Hematopoietic multipotent progenitor cell (in vitro differentiated cells): ENCODE measurements at places on chromosomes 13 and 19. TPM values are rescaled to one million over a fixed set of nuclear protein-coding genes. Genes with fewer than 3 reads are reported as not detected.

The CNN1 gene
- total RNA-seq, result under 0.01 TPM

The FLT1 gene
- 0.54 TPM for total RNA-seq

The KIR2DL1 gene
- total RNA-seq, result not detected

The CEACAM8 gene
- 0.27 TPM for total RNA-seq

The LHB gene
- not detected for total RNA-seq

The C5AR1 gene
- 0.81 TPM for total RNA-seq

The IL12RB1 gene
- 7.5 TPM for total RNA-seq

The UPK1A gene
- not detected for total RNA-seq

The DIRAS1 gene
- total RNA-seq, result 7.3 TPM

The OSCAR gene
- 0.54 TPM for total RNA-seq

The FFAR2 gene
- total RNA-seq, result 0.54 TPM

The FIZ1 gene
- 8.6 TPM for total RNA-seq

The ZNF44 gene
- total RNA-seq, result 9.7 TPM

The KLK13 gene
- total RNA-seq, result not detected

The TLE6 gene
- total RNA-seq, result 0.27 TPM

The SIGLEC9 gene
- total RNA-seq, result 0.27 TPM

The RUBCNL gene
- 1.6 TPM for total RNA-seq

The NRTN gene
- total RNA-seq, result 0.54 TPM

The TTC9B gene
- under 0.01 TPM for total RNA-seq

The NEK5 gene
- 0.27 TPM for total RNA-seq

The KIR3DL2 gene
- under 0.01 TPM for total RNA-seq

The IQCN gene
- 36.1 TPM for total RNA-seq

The NCAN gene
- not detected for total RNA-seq

The CD209 gene
- not detected for total RNA-seq

The PEAK3 gene
- total RNA-seq, result under 0.01 TPM

The PALM gene
- total RNA-seq, result 15.6 TPM

The GPC5 gene
- 18.3 TPM for total RNA-seq

The USHBP1 gene
- total RNA-seq, result 0.27 TPM

The ZNF714 gene
- 10.8 TPM for total RNA-seq

The LRP3 gene
- 6.7 TPM for total RNA-seq

The SLITRK6 gene
- total RNA-seq, result not detected

The FCGBP gene
- 0.27 TPM for total RNA-seq

The TMEM238 gene
- total RNA-seq, result 2.7 TPM

The NCR1 gene
- total RNA-seq, result 11.3 TPM

The GTPBP3 gene
- total RNA-seq, result 31.2 TPM

The APOC4 gene
- total RNA-seq, result not detected

The MEGF8 gene
- 17.2 TPM for total RNA-seq

The DPF1 gene
- 6.5 TPM for total RNA-seq

The MEIOSIN gene
- total RNA-seq, result not detected

The GSX1 gene
- not detected for total RNA-seq

The BRME1 gene
- 2.4 TPM for total RNA-seq

The CDC42EP5 gene
- 0.54 TPM for total RNA-seq

The CLDN10 gene
- total RNA-seq, result 26.1 TPM

The KLC3 gene
- under 0.01 TPM for total RNA-seq

The ATP4A gene
- not detected for total RNA-seq

The SELENOV gene
- not detected for total RNA-seq
